ENCODE measurements at places on chromosomes 13 and 19.
A peak's percentile ranks its signal among the peaks of the same experiment; 100 is the strongest.

DNA sequence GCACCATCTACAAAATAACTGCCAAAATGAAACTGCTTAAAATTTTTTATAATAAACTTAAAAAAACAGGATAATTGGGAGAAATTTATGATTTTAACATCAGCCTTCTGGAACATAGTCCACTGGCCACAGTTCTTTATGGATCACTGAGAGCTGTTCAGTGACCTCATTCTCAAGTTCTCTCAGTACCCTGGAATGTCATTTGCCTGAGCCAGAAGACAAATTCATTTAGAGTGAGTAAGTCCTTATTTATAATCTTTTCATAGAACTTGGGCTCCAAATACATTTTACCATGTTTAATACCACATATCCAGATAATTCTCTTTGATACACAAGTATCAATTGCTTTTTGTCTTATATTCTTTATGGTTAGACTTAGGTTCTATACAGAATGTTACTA lies 87.6 kb downstream of the CAB39L start:
- no peak for DNase-seq

GRCh38 chr13:94917824-94918223 lies 205.5 kb upstream of the SOX21 start:
- DNase-seq, result no peak

DNA sequence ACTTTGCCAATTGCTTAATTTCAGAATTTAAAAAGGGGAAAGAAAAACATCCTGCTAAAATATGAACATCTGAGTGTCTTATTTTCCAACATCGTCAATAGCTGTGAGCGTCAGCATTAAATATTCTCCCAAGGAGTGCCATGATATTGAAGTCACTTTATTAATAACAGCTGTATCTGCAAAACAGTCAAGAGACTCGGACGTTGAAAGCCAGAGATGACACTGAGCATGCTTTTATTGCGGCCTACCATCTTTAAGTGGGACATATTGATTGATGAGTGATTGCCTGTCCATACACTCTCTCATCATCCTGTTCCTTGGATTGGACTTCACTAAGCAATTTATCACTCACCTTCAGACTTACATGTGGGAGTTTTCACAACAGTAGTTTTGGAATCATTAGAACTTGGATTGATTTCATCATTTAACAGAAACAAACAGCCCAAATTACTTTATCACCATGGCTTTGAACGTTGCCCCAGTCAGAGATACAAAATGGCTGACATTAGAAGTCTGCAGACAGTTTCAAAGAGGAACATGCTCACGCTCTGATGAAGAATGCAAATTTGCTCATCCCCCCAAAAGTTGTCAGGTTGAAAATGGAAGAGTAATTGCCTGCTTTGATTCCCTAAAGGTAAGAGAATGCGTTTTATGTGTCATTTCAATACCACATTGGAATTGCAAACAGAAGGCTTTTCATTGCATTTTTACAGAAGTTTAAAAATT lies 53.8 kb downstream of the MBNL2 start:
- no peak for DNase-seq

GRCh38 chr19:39110263-39110967 lies 15.2 kb upstream of the PAK4 start:
- peak; percentile 71 for DNase-seq

- DNase-seq, result no peak
Observed at GRCh38 chr13:93220073-93220472, 6.5 kb upstream of the GPC6 start.

DNA sequence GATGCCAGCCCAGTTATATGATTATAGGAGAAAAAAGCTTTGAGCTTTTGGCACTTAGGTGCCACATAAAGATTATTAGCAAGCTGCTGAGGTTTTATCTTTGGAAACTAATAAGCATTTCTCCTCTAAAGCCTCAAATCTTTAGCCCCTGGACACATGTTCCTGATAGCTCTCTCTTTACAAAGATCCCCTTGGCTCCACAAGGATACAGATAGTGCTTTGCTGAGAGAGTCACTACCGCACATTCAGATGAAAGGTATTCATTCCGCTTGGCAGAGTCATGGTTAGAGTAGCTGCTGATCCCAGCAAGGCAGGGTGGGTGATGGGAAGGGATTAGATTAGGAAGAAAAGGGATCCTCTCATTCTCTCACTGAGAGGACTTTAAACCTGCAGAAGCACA lies 28.2 kb upstream of the PSG7 start:
- no peak for DNase-seq
